Hematopoietic multipotent progenitor cell treated with erythropoietin and hydrocortisone succinate and interleukin-3 and kit ligand, for 6 days (in vitro differentiated cells): ENCODE measurements at places on chromosomes 2 and 18.

DNA sequence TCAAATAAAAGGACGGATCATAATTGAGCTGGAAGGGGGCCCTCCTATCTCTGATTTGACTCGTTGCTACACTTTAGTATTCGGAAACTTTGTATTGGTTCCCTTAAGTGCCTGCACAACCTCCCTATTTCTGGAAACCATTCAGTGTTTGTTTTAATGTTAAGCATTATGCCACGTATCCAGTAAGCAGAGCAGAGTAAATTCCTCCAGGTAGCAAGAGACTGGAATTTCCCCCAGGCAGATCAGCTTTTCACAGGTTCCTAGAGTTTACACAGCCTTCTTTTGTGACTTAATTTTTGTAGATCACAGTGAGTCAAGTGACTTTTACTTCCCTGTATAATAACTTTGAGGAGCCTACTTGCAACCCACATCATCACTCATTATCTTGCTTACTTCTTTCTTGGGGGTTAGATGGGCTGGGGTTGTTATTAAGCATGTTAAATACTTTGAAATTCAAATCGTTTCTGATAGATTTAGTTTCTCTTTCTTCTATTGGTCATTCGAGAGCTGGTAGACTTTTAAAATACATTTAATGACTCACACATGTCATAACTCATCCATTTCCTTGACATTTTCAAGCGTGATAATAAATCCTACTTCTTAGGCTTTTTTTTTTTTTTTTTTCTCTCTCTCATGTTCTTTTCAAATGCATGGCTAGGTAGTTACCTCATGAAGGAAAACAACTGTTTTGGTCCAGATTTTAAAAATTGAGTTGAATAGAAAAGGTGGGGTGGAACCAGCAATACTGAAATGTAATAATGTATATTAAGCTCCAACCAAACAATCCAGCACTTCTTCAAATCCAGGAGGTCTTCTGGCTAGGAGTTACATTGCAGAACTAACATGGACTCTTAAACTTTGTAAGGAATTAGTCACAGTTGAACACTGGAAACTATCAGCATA, 219.3 kb downstream of the NEDD4L start:
- no peak for DNase-seq

DNA sequence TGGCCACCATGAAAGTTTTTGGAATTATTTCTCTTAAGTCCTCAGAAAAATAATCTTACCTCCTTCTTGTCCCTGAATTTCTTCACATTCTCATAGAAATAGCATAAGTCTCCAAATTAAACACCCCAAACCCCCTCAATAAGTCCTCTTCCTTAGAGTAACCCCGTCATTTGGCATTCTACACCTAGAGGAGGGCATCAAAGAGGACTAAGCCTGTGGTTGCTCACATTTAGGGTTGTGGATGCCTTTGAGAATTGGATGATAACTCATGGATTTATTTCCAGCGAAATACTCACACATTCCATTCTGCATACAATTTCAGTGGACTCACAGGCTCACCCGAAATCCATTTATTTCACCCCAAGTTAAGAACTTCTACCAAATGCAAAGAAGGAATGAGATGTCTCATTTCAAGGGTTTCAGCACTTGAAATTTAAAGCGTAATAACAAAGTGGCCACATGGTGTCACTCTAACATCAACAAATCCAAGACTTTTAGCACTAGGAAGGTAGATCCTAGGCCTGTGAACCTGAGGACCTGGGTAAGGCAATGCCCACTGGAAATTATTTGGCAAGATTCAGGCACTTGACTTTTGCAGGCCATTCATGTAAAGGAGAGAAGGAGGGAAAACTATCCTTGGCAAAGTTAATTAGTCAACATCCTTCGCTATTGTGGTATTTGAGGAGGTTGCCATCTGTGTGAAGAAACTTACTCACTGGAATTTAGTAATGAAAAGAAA, 24.6 kb downstream of the DYTN start:
- DNase-seq = peak; percentile 80

DNA sequence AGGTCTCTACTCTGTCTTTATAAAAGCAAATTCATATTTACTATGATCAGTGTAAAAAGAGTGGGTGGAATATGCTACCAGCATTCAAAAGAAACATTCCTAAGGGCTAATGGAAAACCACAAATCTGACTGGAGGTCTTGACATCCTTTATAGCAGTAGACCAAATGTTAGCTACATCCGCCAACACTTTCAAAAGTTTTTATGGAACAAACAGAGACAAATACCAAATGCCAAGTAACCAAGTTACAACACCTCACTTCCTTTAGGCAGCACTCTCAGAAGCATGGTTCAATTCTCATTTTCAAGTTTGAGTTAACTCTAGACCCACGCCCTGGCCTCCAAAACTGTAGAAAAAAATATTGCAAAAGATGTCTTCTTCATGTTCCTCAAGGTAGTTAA, 78.3 kb upstream of the SETBP1 start:
- DNase-seq = no peak

DNA sequence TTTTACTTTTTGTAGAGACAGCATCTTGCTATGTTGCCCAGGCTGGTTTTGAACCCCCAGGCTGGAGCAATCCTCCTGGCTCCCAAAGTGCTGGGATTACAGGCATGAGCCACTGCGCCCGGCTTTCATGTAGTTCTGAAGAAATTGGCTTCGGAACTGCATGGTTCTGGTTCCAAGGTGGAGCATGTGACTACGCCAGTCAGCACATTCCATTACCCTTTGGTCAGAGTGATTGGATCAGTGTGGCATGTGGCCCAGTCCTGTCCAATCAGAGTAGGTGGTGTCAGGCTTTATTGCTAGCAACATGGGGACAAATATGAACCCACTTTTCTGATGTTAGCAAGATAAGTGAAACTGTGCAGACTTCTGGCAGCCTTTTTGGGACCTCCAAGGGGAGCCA, 16.3 kb upstream of the ATOH8 start:
- DNase-seq = no peak

GRCh38 chr2:65256054-65256453, 28.4 kb downstream of the ACTR2 start:
- peak; percentile 55 for DNase-seq

- DNase-seq = peak; percentile 86
Observed at GRCh38 chr2:66526180-66526579, 91.3 kb downstream of the MEIS1 start.

DNA sequence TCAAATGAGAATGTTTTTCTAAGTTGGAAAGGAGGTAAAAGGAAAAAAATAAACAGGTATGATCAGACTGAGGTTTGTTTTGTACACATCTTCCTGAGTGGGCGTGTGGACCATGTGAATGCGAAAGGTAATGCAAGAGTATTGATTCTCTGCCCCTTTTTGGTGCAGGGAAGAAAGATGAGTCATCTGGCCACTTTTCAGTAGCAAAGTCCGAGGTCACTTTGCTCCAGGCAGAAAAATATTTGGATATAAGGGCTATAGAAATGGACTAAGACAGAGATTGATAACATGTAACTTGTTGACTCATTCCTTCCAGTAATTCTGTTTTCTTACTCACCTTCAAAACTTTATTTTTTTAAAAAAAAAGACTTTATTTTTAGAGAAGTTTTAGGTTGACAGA, 130.5 kb downstream of the DSEL start:
- no peak for DNase-seq

GRCh38 chr2:220775856-220776488, 796.1 kb downstream of the EPHA4 start:
- DNase-seq = no peak

- DNase-seq = no peak
Observed at GRCh38 chr2:64405581-64406406, 48.2 kb upstream of the LGALSL start.

GRCh38 chr2:237459226-237459625, 27.8 kb upstream of the MLPH start:
- DNase-seq = no peak

GRCh38 chr2:12948231-12948960, 231.7 kb downstream of the TRIB2 start:
- DNase-seq = no peak

- no peak for DNase-seq
Observed at GRCh38 chr18:62829936-62830335, 114.6 kb downstream of the PHLPP1 start.

DNA sequence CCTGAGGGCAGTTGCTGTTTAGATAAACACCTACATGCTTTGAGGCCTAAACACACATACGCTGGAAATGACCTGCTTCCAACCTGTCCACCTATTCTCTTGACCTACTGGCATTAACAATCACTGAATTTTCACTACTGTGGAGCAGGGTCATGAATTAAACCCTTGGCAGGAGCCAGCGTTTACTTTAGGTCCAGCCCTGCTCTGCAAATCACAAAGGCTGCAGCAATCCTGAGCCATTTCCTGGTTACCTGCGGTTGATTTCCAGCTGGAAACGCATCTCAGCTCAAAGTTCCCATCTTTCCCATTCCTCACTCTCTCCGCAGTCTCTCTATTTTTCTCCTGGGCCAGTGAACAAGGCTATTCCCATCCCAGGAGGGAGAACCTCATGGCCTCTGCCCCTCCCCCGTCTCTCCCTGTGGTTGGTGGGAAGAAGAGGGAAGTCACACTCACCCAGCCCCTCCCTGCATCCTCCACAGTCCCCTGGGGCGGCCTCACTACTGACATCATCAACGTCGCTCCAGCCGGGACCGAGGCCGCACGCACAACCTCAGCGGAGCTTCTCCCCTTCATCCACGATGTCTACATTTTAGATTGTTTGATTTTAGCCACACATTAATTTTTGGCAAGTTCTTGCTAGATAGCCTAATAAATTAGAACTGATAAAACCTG, 84.5 kb upstream of the SNTG2 start:
- no peak for DNase-seq

DNA sequence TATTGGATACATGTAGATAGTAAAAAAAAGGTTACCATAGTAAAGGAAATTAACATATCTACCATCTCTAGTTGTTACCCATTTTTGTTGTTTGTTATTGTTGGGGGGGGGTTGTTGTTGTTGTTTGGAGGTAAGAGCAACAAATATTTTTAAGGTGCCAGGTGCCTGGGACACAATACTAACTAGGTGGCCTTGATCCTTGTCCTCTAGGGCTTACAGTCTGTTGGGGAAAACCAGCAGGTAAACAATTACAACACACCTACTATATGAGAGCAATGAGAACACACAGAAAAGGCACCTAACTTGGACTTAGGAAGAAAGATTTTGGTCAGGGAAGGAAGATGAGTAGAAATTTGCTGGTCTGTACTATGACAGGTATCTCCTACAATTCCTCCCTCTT, 46.3 kb downstream of the SCN9A start:
- DNase-seq = no peak

DNA sequence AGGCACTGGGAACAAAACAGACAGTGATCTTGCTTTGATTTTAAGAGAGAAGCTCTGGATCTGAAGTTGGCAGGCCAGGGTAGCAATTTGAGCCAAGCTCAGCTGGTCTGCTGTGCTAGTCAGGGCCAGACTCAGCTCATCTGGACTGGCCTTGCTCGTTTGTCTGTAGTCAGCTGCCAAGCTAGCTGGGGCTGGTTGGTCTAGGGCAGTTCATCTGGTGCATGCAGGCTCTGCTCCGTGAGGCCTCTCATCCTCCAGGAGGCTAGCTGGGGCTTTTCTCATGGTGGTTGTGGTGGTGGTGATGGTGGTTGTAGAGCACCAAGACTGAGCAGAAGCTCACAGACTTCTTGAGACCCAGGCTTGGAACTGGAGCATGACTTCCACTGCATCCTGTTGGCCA, 10.3 kb downstream of the FBLN7 start:
- no peak for DNase-seq

DNA sequence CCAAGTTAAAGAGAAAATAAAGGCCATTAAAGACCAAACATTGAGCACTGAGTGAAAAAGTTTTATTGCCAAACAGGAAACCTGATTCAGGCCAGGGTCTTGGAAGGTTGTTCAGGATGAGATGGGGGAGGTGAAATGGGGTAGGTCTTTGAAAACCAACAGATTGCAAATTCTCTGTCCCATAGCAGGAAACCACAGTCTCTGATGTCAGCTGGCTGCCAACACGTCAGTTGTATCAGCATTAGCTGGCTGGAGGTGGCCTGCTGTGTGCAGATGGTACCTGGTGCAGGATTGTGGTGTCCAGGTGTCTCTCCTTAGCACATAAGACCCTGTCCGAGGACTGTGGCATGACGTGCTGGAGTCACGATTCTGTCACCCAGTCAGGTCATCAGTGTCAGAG, 106.3 kb downstream of the MSH2 start:
- DNase-seq = no peak

DNA sequence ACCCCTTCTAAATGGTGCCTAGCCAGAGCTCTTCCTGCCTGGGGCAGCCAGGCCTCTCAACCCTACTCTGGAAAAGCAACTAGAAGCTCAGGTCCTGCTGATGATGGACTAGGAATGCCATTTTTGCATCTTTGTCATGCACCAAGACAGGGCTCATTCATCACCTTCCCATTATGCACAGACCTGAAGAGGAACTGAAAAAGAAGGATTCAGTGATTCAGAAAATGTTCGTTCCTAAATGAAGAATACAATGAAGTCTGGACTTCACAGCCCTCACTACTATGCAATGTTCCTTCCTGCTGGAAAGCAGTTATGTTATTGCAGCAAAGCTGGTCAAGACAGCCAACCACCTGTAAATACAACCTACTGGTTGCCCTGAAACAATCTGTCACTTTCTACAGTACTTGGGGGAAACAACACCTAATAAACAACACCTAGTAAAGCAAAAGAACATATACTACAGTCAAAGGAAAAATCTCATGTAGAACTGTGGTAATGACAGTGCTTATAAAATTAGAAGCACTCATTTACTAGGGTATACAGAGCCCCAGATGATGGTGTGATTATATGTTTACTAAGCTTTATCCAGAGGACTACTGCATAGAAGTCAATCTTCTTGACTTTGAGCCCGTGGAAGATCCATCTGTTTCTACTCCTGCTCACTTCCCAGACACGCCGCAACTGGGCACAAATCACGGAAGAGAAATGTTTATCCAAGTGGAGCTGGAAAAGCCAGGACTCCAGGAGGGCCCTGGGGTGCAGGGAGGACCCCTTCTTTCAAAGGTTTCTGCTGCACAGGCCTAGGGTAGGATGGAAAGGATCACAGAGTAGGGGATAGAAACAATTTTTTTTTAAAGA, 103.1 kb upstream of the THOC1 start:
- DNase-seq = no peak

GRCh38 chr2:42895791-42896135, 103.4 kb upstream of the HAAO start:
- no peak for DNase-seq

DNA sequence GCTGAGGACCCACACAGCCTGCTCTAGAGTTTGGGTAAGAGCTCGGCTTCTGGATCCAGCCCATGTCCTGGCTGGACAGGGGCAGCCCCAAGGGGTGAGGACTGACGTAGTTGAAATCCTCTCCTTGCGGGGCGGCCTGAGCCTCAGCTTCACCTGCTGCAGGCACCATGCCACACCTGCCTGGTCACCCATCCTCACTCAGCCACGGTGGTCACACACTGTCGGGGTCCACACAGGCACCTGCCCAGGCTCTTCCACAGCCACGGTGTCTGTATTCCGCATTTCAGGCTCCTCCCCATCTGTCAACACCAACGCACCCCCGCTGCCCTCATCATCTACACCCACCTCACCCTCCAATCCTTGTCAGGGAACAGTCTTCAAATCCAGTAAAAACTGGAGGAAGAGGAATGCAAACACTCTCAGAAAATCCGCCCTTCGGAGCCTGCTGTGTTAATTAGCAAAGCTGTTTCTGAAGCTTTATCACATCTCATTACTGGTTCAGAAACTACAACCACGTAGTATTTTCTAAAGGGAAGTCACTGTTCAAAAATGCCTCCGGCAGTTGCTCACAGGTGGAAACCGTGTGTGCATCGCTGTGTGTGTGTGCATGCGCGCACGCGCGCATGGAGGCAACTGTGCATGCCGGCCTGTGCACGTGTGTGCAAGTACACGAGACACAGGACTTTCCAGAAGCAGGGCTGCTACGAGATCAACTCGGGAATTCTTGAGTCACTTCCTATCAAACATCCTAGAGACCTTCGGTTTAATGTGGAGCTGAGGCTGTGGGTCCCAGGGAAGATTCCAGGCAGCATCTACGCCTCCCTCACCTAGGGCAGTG, 38.2 kb downstream of the SLC66A2 start:
- no peak for DNase-seq
